ENCODE measurements at places on chromosomes 6 and 20.

- no peak for DNase-seq
Observed at GRCh38 chr6:144177726-144178125, 27.4 kb downstream of the STX11 start.

- no peak for DNase-seq
Observed at GRCh38 chr6:115203381-115203780, 857.3 kb downstream of the FRK start.

DNA sequence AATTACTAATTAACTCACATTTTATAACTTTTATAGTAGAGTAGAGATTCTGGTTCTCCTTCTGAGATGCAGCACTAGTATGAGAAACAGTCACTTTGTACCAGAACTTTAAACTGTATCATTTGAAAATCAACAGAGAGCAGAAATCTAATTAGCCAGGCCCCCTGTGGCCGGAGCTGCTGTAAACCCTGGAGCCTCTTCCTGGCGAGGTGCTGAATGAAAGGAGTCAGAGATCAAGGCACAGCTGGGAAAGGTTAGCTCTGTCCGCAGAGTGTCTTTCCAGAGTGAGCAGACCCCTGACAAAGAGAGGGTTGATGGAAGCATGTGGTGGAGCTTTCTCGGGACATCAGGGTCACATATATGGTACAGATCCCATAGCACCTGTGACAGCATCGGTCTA, 703.8 kb downstream of the RFPL4B start:
- peak; percentile 16 for DNase-seq

DNA sequence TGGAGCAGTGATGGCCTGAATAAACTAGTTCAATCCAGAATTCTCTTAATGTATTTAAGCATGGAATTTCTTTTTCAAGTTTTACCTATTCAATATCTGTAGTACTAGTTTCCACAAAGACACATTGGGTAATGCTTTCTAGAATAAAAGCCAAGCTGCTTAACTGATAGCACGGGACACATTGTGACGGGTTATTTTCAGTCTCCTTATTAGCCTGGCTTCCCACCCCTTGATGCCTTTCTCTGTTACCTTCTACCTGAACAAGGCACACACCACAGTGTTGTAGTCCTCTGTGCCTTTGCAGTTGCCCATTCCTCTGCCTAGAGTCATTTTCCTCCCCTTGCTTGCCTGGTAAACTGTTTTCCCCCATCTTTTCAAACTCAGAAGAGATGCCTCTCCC, 139.1 kb downstream of the HDGFL1 start:
- no peak for DNase-seq

GRCh38 chr6:43091436-43091991, 15.4 kb downstream of the PTK7 start:
- no peak for DNase-seq

DNA sequence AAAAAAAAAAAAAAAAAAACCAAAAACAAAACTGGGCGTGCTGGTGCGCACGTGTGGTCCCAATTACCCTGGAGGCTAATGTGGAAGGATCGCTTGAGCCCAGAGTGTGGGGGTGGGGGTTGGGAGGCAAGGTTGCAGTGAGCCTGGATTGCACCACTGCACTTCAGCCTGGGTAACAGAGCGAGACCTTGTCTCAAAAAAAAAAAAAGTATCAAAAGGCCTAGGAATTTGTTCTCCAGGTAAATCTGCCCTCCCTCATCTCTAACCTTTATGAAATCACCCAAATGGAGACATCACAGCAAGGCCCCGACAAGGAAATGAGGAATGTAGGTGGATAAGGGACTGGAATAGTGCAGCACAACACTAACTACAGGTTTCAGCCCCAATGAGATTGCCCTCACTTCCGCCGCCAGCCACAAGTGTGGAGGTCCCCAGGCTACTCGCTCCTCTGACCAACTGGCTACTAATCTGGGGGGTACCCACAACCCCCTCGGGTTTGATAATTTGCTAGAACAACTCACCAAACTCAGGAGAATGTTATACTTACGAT, 36.8 kb upstream of the DDR1 start:
- DNase-seq: no peak

DNA sequence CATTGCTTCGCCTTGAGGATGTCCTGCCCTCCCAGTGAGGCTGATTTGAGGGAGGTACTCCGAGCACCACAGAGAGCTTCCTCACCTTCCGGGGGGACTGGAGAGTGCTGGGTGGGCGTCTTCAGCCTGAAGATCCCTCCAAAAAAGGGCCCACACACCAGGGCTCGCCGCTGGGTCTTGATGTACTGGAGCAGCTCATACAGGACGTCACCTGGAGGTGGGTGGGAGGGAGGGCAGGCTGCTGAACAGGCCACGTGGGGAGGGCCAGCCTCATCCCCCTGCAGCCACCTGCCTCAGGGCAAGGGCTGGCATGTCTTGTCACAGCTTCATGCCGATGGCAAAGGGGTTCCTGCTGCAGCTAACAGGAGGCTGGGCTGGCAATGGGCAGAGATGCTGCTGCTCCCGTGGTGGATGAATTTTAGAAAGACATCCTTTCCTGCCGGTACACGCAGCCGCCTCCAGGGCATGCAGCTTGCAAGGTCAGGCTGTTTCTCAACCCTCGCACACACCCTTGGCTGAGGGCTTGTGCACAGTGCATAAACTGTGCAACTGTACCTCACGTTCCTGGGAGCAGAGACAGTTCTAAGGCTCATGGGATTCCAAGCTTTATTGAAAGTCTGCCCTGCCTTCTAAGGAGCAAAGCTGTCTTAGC, 14.0 kb downstream of the ETV7 start:
- no peak for DNase-seq

GRCh38 chr20:2652724-2653555, 508 bp downstream of the NOP56 start:
- DNase-seq: peak; percentile 45

DNA sequence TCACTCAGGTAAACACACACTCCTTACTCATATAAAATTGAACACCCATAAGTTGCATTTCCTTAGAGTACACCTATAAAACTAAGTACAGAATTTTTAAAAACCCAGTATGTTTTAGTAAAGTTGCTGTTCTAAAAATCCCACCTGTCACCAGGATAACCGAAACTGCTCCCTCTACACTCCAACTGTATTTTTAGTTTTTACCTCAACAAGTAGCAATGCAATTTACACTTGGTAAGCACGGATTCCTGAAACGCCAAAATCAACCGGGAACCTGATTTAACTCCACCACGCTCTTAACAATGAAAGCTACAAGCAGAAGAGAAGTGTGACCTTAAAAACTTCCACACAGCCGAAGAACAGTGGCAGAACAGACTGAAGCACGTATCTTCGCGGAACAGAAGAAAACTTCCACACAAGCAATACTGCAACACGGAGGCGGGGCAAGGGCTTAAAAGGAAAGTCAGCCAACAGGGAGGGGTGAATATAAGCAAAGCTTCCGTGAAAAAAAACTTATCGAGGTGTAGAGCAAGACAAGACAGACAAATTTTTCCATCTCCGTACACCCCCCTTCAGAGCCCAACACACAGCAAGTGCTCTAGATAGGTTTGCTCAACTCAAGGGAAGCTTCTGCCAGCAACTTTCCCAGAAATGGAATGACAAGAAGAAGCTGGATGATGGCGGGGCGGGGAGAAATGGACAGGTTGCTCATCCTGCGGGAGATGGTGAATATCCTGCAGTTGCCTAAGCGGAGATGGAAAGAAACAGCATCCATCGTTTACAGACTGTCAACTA, 1.4 kb downstream of the STAU1 start:
- DNase-seq: peak; percentile 36

DNA sequence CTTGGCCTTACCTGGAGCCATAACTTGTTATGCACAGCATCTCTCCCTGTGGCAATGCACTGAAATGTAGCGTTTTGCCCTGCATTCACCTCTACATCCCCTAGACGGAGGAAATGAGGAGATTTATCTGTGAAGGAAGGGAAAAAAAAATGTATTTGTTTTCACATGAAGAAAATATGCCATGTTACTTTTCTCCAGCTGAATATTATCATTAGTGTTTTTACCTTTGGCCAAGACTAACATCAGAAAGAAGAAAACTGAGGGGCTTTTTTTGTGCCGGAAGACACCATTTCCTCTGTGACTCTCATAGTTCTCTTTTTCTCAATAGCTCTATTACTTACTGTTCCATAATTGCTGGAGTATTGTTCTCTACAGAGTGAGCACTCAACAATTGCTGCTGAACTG, 280.4 kb downstream of the PTPRK start:
- no peak for DNase-seq

DNA sequence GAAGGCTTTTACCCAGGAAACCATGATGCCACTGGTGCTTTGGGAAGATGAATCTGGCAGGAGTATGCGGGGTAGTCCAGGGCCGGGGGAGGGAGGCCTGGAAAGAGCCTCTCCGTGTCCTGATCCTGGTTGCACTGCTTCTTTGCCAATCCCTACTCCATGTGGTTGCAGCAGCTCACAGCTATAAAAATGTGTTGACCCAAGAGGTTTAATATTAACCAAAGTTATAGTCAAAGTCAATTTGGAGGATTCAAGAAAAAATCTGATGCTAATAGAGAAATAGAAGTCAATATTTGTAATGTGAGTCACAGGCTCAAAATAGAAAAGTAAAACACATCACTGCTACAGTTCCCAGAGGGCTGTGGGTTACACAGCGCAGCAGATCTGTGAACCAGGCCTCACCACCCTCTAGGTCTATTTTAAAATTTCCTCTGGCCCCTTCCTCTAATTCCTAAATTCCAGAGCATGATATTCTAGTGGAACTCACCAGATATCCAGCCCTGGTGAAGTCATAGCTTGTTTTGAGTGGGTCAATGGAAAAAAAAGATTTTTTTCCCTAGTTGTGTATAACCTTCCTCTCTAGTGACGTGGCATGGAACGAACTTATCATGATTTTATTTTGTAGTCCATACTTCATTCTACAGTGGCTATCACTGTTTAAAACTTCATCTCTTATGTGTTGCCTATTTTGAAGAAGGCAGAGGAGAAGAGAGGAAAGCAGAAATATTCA, 63.2 kb upstream of the BMP2 start:
- no peak for DNase-seq

GRCh38 chr20:12413116-12413515, 495.4 kb downstream of the BTBD3 start:
- no peak for DNase-seq

DNA sequence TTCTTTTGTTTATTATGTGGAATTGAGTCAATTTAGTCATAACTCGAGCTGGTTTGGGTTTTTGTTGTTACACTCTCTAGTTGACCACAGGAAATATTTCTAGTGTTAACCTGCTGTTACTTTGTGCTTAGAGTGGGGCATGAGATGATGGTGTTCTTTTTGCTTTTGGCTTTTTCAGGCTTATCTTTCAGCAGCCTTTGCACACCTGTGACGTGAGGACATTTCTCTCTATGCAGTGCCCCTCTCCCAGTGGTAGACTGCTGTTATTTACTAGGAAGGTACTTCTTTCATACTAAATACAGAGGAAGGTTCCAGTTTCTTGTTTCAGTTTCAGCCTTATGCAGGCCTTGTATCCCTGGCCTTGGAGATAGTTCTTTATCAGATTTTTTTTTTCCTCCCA, 766.8 kb upstream of the MAN1A1 start:
- no peak for DNase-seq

GRCh38 chr6:97594844-97595243, 311.8 kb upstream of the MMS22L start:
- no peak for DNase-seq

GRCh38 chr6:134352786-134353480, 35.0 kb upstream of the SGK1 start:
- no peak for DNase-seq

GRCh38 chr6:149840345-149841075, 23.6 kb downstream of the LRP11 start:
- peak; percentile 71 for DNase-seq

- DNase-seq: no peak
Observed at GRCh38 chr6:87826424-87826823, 124.4 kb upstream of the AKIRIN2 start.

DNA sequence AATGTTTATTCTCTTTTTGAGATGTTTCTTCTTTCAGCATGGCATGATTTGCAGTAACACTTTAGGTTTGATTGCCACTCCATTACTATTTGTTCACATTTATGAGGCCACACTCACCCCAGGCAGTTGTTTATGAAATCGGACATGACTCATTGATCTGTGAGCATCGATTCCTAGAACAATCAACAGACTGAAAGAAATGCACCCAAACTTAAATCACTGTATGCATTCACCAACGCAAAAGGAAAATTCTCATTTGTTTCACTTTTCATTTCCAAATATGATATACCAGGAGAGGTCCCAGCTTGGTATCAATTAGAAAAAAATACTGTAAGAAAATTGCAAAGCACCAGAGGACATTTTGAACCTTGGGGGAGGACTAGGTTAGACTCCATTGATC, 5.4 kb upstream of the GJA10 start:
- DNase-seq: no peak

DNA sequence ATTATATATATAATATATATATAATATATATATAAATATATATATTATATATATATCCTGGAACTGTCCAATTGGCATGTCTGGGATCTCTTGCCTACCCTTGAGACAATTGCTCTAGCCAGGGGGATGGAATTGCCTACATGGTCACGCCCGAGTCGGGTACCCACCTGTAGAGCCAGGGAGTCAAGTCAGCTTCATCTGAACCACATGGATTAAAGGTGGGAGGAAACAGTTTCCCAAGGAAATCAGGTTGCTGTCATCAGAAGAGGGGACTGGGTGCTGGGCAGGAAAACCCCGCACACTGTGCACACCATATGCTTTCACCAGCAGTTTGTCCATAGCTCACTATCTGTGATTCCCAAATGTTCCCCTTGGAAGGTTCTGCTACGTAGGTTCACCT, 252.5 kb upstream of the NOX3 start:
- DNase-seq: no peak

DNA sequence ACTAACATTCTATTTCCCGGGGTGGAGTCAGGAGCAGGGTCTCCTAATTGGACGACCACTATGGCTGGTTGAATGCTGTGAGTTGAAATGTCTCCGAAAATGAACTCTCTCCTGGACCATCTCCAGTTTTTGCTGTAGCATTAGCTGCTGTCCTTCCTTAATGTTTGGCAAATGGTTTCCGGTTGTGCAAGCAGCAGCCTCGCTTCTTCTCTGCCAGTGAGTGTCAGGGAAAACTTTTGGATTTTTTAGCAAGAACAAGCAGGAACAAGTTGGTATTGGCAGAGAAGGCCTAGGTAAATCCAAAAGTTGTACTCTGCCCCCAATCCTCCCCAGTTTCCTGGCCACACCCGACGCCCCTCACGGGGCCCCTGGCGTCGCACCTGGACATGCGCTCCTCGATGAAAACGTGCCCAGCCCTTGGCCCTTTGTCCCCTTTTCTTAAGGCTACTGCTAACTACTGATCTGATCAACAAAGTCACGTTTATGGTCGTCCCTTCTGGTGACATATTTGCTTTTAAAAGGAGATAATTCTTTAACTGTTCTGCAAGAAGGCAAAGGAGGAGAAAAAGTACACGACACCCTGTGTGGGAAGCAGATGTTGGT, 103.2 kb downstream of the ARMC2 start:
- DNase-seq: no peak

Measured in HEK293T (cell line).